ENCODE measurements at places on chromosomes 2 and 18. TPM values are rescaled to one million over a fixed set of nuclear protein-coding genes. Genes with fewer than 3 reads are reported as not detected.

DNA sequence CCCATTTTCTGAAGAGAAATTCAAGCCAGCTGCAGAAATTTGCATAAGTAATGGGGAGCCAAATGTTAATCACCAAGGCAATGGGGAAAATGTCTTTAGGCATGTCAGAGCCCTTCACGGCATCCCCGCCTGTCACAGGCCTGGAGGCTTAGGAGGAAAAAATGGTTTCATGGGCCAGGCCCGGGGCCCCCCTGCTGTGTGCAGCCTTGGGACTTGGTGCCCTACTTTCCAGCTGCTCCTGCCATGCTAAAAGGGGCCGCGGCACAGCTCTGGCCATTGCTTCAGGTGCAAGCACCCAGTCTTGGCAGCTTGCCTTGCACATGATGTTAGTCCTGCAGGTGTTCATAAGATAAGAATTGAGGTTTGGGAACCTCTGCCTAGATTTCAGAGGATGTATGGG is 1235.7 kb downstream of the DPP10 start:
- no peak overlapping the region for H3K4me3 ChIP-seq
- H3K36me3 ChIP-seq: no peaks in the 10 kb centered on the region
- no peaks in the 10 kb centered on the region for H3K4me1 ChIP-seq
- no peak overlapping the region for H3K27ac ChIP-seq
- DNase-seq: no peak

DNA sequence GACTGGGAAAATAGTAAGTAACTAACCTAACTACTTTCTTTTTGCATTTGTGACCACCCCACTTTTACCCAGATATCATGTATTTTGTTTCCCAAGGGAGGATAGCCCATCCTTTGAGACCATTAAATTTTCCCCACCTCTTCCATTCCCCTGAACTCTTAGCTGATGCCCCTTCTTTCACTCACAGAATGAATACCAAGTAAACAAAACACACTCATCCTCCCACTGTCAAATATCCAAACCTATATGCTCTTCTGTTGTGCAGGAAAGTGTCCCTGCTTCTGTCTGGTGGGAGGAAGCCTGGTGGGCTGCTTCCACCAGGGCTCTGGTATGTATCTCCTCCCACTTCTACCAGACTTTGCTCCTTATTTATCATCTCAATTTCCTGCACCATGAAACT is 64.6 kb upstream of the PARD3B start:
- no peaks in the 10 kb centered on the region for H3K27me3 ChIP-seq
- no peak for DNase-seq

GRCh38 chr2:174325373-174326160 is 9.2 kb upstream of the SP9 start:
- H3K36me3 ChIP-seq: peaks cover 2% of the 10 kb centered on the region
- H3K4me1 ChIP-seq: peaks cover 27% of the 10 kb centered on the region
- no peak for DNase-seq

GRCh38 chr2:216131175-216131926 is 22.2 kb downstream of the XRCC5 start:
- no peak overlapping the region for H3K27ac ChIP-seq
- no peaks in the 10 kb centered on the region for H3K27me3 ChIP-seq
- peaks cover 72% of the 10 kb centered on the region for H3K36me3 ChIP-seq
- no peak for DNase-seq
- no peak overlapping the region for H3K4me3 ChIP-seq
- no peaks in the 10 kb centered on the region for H3K4me1 ChIP-seq

GRCh38 chr18:40642692-40643229 is 1312.3 kb upstream of the PIK3C3 start:
- no peaks in the 10 kb centered on the region for H3K4me1 ChIP-seq
- H3K27me3 ChIP-seq: no peaks in the 10 kb centered on the region
- H3K36me3 ChIP-seq: no peaks in the 10 kb centered on the region
- no peak for DNase-seq

ALPP gene
- not detected for total RNA-seq

DNA sequence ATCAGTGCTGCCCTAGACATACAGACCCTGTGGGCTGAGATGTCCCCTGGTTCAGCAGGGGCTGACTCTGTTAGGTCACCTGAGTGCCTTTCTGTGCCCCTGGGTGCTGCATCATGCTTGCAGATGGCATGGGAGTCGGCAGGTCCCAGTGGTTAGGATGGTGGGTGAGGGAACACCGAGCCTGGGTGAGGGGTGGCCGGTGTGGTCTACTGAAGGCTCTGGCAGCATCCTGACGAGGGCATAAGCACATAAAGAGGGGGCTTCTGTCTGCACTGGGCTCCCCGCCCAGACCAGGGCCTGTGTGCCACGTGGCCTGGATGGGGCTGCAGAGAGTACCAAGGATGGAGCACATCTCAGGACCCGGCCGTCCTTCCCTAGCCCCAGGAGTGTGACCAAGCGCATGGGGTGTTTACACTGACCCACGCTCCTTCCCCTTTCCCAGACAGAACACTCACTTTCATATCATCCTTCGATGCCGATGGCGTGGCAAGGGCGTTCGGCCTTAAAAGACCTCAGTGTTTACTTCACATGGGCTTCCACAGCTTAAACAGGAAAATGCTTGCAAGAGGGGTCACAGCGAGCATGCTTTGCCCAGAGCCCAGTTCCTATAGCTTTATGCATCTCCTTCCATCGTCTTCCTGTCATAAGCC is 115.1 kb downstream of the STPG4 start:
- no peak overlapping the region for H3K27ac ChIP-seq
- no peaks in the 10 kb centered on the region for H3K27me3 ChIP-seq
- peaks cover 50% of the 10 kb centered on the region for H3K4me1 ChIP-seq
- H3K36me3 ChIP-seq: peaks cover 15% of the 10 kb centered on the region
- no peak overlapping the region for H3K4me3 ChIP-seq
- DNase-seq: no peak

- H3K27ac ChIP-seq: peak overlapping the region; percentile 91
- H3K4me3 ChIP-seq: peak overlapping the region; percentile 75
- peaks cover 6% of the 10 kb centered on the region for H3K36me3 ChIP-seq
Observed at GRCh38 chr2:33134791-33135560, 188.2 kb downstream of the LTBP1 start.
